ENCODE measurements at places on chromosomes 5 and 9.

DNA sequence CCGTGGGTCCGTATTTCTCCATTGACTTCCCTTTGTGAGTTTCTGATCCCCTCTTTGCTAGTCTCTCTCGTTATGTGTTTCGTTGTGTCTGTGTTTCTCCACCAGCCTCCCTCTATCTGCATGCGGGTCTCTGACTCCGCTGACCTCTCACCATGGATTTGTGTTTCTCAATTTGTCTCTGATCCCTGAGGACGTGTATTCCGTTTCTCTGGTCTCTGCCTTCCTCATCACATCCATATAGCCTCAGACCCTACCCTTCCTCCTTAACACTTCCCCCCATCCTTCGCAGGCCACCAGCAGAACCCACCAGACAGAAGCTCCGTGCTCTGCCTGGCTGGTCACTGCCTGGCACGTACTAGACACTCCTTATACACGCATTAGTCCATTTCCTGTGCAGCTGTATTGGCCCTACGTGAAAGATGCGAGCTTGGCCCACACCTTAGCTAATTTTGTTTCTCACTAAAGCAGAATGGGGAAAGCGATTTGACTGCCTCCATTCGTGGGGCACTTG, 631 bp downstream of the B4GALT7 start:
- peak; percentile 25 for DNase-seq

- no peak for DNase-seq
These were observed 1.7 kb downstream of the CAMSAP1 start for GRCh38 chr9:135905380-135906258.

DNA sequence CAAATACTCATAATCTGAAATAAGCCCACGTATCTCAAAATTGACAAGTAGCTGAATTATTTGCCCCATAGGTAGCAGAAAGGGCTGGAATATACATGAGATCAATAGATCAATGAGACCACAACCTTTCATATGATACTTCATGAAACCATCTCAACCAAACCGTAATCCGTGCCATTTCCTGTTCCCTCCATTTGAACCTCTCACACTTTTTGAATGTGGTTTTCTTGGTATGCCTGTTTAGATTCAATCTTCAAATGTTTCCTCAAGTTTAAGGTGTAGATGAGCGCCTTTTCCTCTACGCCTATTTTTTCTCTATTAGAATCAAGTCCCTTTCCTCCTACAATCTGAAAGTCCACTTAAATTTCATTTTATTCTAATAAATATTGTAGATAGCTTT, 805.5 kb downstream of the EFNA5 start:
- DNase-seq, result no peak

DNA sequence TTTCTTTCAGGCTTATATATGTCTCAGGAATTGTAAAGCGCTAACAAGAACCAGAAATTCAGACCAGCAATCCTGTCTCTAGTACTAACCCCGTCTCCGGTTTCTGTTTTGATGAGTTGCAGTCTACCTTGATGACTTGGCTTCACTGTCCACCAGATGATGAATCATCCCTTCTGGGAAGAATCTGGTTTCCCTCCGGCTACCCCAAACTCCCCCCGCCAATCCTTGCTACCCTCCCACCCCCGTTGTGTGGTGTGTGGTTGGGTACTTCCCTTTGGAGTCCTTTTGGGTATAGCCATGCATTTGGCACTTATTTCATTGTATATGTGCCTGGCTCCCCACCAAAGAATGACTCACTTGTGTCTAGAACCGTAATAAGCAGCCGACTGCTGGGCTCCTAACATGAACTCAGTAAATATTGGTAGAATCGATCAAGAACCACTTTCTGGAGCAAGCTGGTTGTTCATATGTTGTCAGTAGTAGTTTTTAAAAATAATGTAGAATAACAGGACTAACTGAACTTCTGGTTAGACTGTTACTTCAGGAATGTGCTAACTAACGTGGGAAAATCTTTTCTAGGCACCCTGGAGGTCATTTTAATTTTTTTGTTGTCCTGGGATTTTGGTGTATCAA, 8.3 kb upstream of the TGFBI start:
- peak; percentile 100 for DNase-seq

GRCh38 chr5:125894383-125894782, 528.8 kb upstream of the GRAMD2B start:
- DNase-seq, result no peak

- no peak for DNase-seq
These were observed 14.4 kb upstream of the ZNF131 start for GRCh38 chr5:43106290-43106638.

GRCh38 chr5:56585999-56586691, 229.2 kb upstream of the MAP3K1 start:
- DNase-seq, result no peak

DNA sequence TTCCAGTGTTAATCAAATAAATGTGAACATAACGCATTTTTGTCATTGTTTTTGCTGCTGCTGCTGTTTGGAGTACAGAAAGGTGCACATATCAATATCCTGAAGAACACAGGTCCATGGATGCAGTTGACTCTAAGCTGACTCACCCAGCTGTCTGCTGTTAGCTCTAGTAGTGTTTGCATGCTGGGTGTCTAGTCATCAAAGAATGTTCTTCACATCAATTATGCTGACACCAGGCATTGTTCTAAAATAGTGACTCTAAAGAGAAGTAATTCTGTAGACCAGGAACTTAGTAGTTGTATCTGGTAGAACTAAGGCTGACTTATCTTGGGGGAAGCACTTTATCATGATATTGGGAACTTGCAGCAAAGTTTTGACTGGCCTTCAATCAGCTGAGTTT, 55.7 kb upstream of the DPYSL3 start:
- peak; percentile 70 for DNase-seq

GRCh38 chr9:27467486-27467885, 56.6 kb upstream of the IFNK start:
- DNase-seq, result no peak

GRCh38 chr5:176817841-176818377, 7.5 kb downstream of the UNC5A start:
- no peak for DNase-seq

- no peak for DNase-seq
These were observed 426.1 kb downstream of the RAB3C start for GRCh38 chr5:59008816-59009473.

DNA sequence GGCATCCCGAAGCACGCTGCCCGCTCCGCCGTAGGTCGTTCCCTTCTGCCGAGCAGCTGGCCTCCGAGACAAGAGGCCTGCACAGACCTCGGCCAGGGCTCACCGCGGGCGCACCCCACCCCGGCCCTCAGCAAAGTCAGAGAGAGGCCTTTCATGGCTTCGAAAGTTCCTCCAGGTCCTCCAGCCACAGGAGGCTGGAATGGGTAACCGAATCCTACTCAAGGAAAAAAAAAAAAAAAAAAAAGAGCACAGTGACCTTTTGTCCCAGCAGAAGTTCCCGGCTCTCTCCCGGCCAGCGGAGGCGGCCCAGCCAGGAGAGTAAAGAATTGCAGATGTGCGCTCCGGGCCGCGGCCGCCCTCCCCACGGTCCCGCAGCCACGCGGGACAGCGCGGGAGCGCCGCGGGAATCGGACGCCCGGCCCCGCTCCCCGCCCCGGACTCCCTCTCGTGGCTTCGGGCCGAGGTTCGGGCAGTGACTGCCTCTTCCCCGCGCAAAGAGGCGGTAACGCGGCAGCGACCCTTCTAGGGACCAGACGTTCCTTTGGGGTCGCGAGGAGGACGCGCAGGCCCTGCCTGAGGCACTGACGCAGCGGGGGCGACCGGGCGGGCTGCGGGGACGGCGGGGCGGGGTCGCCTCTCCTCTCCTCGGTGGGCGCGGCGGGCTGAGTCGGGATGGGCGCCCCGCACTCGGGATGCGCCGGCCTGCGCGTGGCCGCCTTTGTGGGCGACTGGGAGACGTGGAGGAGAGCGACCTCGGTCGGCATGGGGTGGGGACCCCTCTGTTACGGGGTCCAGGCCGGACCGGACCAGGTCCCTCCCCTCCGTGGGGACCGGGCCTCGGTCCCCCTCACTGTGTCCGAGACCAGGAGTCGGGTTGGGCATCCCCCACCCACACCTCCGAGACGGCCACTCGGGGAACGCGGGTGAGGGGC, 754 bp downstream of the GFPT2 start:
- DNase-seq, result peak; percentile 18

All from fibroblast of skin of right biceps (primary cell).